ENCODE measurements at places on chromosomes 13 and 19.

GRCh38 chr19:55189403-55189835, 9.3 kb upstream of the SYT5 start:
- no peak for DNase-seq

DNA sequence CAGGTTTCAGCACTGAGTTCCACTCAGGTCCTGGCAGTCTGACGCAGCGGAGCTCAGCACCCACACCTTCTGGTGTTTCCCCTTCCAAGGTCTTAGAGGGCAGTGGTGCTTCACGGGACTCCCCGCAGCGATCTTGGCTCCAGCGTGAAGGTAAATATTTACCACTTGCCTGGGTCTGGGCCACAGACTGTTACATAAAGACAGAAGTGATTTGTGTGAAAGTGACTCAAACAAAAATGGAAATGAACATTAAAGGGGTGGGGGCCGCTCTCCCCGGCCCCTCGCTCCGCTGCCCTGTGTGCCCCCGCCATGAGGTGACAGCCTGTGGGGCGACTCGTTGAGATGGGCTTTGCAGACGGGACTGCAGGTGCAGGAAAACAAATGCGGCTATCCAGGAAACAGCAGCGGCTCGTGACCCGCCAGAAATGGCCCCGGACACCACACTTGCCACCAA, 55.0 kb downstream of the GGACT start:
- DNase-seq, result no peak

DNA sequence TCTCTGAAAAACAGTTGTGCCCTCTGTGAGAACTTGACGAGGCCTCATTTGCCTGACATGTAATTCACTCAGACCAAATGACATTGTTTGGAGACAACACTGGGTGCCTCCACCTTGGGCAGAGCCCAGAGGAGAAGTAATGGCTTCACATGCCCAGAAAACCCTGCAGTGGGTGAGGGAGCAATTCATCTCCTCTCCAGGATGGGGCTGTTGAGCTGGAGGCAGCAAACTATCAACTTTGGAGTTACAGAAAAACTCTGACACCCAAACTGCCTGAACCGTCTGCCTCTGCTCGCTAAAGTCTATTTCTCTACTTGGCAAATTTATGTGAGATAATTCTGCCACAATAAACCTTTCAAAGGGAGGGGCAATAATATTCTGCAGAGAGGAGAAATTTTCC, 146.9 kb downstream of the DCLK1 start:
- DNase-seq, result no peak

GRCh38 chr19:741506-742131, 9.3 kb upstream of the MISP start:
- no peak for DNase-seq

DNA sequence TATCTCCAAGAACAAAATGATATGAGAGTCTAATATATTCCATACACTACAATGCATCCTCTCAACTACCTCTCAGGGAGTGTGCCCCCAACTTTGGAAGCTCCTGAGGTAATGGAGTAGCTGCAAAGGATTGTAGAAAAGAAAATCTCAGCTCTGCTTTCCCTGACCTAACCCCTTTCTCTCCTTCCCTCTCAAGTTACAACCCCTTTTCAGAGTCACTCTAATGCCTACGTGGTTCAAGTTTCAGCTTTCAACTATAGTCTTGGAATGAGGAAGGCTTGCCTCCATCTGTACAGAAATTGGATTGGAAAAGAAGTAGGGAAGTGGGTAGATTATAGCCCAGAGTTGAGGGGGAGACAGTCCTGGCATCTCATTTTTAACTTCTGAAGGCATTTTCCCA, 256.0 kb downstream of the PCDH9 start:
- no peak for DNase-seq

DNA sequence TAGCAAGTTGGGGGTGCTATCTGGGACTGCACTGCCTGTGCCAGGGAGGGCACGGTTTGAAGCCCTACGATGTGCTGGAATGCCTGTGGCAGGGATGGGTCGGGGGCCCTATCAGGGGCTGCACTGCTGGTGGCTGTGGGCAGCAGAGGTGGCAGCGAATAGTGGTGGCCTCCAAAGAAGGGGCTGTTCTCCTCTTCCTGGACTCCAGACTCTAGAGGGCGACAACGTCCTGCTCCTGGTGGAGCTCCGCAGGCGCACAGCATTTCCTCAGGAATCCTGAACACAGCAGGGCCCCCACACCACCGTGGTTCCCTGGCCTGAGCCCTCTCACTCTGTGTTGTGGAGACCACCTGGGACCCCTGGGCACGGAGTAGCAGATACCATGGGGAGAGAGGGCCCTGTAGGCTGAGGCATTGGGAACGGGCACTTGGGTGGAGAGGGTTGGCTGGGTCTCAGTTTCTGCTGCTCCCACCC, 145.6 kb downstream of the TNFRSF19 start:
- no peak for DNase-seq

GRCh38 chr13:85666356-85666755, 132.9 kb downstream of the SLITRK6 start:
- DNase-seq, result no peak

DNA sequence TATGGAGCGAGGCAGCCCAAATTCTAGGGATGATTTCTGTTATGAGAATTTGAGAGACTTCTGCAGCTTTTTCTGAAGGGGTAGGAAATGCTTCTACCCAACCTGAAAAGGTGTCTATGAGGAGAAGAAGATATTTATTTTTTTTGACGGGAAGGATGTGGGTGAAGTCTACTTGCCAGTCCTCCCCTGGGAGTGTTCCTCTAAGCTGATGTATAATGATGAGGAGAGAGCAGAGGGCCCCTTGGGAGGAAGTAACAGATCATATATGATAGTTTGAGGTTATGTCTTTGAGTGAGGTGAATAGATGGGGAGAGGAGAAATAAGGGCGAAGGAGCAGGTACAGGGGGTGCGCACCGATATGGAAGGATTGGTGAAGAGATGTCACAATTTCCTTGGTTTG, 910.6 kb upstream of the SLITRK5 start:
- DNase-seq, result no peak

- DNase-seq, result no peak
Observed at GRCh38 chr19:14102102-14102696, 11.6 kb upstream of the SAMD1 start.

DNA sequence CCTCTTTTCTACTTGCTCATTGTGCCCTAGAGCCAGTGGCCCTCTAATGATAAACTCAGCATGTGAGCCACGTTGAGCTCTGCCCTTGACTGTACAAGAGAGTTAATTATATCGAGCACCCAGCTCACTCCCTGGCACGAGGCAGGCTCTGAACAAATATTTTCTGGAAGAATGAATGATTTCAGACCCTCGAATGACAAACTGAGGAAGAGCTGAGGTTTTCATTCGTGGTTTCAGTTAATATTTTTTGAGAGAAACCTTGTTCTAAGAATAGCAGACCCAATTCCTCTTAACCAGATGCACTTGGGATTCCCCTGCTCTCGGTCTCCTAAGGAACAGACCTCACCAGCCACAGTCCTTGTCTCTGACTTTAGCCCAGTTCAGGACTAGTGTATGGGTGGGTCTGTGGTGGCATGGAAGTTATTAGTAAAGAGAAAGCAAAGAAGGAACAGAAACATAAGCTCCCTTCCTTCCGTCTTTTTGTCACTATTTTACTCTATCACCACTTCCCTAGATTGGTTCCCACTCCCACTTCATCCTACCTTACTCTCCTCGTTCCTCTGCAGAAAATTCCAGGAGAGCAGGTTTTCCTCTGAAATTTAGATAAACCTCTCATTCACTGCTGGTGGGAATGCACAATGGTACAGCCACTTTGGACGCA, 22.1 kb upstream of the WDFY2 start:
- DNase-seq, result no peak

DNA sequence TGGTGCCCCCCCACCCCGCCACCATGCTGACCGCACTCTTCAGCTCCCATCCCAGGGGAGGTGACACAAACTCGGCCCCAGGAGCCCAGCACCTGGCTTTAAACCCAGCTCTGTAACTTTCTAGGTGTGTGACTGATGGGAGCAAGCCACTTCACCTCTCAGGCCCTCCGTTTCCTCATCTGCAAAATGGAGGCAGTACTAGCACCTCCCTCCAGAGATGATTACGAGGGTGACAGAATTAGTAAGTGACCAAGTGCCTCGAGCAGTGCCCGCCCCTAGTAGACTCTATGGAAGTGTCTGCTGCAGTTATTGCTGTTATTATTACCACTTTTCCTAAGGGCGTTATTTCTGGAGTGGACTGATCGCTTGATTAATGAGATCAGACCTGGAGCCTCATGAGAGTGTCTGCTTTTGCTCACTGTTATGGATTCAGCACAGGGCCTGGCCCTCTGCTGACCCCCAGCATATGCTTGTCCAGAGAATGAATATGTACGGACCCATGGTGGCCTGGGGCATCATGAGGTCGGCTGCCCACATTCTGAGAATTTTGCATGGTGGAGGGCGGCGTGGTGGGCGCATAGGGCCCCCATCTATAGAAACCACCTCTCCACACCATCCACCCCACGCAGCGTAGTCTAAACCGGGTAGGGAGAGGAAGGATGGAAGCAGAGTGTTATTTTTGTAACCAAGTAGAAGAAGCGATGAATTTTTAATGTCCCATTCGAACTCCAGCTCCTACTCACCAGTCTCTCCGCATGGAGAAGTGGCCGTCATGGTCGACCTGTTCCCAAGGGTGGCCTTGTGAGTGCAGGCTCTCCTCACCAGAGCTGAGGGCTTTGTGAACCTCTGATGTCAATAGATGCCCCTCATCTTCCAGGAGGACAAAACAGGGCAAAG, 48.2 kb downstream of the CAPN12 start:
- no peak for DNase-seq

DNA sequence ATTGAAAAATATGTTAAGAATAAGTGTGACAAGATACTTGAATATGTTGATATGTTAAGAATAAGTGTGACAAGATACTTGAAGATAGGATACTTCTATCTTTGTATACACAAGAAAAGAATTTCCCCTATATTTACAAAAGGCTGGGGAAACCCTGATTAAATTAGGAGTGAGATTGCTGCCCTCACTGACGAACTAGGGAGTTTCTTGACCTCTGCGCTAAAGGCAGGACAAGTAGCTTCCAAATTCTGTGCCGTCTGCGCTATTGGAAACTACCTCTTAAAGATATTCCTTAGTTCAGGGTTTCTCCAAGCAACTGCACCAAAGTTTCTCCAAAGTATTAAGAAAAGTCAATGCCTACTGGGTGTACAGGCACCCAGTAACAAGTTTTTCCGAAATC, 730 bp downstream of the ZNF260 start:
- no peak for DNase-seq

DNA sequence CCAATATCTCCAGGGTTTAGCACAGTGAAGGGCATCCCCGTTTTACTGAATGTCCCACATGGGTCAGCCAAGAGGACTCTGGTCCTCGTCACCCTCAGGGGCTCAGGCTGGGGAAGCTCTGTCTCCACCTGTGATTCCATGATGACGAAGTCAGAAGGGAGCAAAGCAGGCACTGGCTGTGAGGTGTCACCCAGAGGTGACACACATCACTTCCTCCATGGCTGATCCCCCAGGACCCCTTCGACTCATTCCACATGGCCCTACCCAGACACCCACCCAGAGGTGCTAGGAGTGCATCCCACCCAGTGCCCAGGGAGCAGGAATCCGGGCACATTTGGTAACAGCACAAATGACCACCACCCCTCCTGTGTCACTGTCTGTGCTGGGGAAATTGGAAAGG, 145.2 kb upstream of the VSTM2B start:
- no peak for DNase-seq

DNA sequence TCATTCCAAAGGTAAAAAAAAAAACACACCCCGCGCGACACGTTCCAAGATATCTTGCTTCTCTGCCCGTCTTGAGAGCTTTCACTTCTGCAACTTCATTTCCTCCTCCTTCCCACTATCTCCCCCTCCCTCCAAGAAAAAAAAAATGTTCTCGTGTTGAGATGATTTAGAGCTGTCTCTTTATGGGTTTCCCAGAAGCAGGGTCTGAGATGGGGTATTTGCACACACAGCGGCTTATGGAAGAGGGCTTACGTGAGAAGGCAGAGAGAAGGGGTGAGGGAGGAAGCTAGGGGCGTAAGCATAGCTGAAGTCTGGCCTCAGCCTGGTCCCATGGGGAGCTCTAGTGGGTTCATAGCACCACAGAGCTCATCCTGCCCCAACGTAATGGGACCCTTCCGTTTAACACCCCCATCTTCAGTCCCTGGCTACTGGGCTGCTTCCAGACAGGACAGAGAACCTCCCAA, 31.3 kb upstream of the USE1 start:
- DNase-seq, result no peak

DNA sequence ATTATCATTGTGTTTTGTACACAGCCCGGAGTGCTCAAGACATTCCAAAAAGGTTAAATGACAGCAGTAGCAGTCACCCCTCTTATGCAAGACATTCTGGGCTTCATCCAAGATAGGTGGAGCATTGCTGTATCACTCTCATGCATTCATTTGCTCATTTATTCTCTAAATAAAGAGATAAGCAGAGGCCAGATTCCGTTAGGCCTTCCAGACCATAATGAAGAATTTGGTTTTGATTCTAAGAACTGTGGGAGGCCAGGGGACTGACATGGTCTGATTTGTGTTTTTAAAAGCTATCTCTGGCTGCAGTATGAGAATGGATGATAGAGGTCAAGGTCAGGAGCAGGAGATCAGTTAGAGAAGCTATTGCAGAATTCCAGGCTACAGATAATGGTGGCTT, 145.8 kb downstream of the KCNRG start:
- no peak for DNase-seq

DNA sequence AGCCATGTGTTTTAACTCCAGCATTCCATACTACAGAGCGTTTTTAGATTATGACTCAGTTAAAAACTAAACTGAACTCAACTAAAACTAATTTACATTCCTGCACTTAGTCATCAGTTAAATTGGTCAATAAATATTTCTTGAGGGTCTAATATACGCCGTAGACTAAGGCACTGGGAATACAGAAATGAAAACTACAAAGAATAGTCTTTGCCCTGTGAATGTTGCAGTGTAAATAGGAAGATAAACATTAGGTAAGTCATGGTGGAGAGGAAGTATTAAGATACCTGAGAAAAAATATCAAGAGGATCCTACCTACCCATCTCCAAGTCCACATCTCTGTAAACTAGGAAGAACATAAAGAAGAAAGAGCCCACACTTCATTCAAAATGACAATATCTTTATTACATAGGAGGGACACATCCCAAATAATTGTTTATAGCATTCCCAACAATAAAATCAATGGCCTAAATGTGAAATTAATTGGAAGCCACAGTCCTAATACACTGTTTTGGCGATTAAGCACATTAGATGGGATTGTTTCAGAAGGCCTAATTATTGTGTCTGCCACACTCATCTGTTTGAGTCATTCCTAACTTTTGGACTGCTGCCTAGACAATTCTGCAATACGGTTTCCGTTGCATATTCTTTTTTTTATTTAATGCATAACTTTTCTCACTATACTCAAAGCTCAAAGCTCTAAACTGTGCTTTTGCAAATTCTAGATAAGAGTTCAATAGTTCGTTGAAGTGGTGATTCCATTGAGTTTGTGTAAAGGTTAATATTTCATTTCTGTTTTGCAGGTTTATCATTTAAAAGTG, 52.9 kb downstream of the MBNL2 start:
- DNase-seq, result no peak

- DNase-seq, result no peak
Observed at GRCh38 chr13:98433654-98434053, 143.3 kb downstream of the STK24 start.

GRCh38 chr13:93004919-93005318, 221.7 kb upstream of the GPC6 start:
- no peak for DNase-seq
